Nasal cavity respiratory epithelium epithelial cell of viscerocranial mucosa (primary cell): ENCODE measurements at places on chromosomes 6 and 20. TPM values are rescaled to one million over a fixed set of nuclear protein-coding genes. Genes with fewer than 3 reads are reported as not detected.

The TSPO2 gene
- total RNA-seq, result not detected in 2 replicates

The SNRNP48 gene
- total RNA-seq, result 9.9 and 10.0 TPM in 2 replicates

The RIMS1 gene
- total RNA-seq, result 0.21 TPM in 1 of 2 replicates, not detected in the other

The NKX2-2 gene
- not detected in 2 replicates for total RNA-seq

The ALDH8A1 gene
- total RNA-seq, result 0.34 and 0.36 TPM in 2 replicates

The STK4 gene
- total RNA-seq, result 43.4 and 48.1 TPM in 2 replicates

The CST7 gene
- not detected in 2 replicates for total RNA-seq

The THBS2 gene
- total RNA-seq, result 0.50 and 28.4 TPM in 2 replicates

The ARMC12 gene
- total RNA-seq, result 0.57 and 1.0 TPM in 2 replicates

The RUNX2 gene
- 0.34 and 5.2 TPM in 2 replicates for total RNA-seq

The FAM83B gene
- total RNA-seq, result 82.4 and 98.1 TPM in 2 replicates

The MACROD2 gene
- 1.4 and 4.3 TPM in 2 replicates for total RNA-seq

The SOX18 gene
- total RNA-seq, result not detected in 2 replicates

The GFRA4 gene
- total RNA-seq, result not detected in 2 replicates

The CAGE1 gene
- total RNA-seq, result under 0.01 and 0.07 TPM in 2 replicates

The HCRTR2 gene
- total RNA-seq, result not detected in 2 replicates

The TGM3 gene
- 16.7 TPM in 1 of 2 replicates, not detected in the other for total RNA-seq

The SSTR4 gene
- not detected in 2 replicates for total RNA-seq

The AKAP12 gene
- 2.1 and 13.6 TPM in 2 replicates for total RNA-seq

The HLA-DOB gene
- 1.0 and 1.1 TPM in 2 replicates for total RNA-seq

The PCK1 gene
- not detected in 2 replicates for total RNA-seq

The MOG gene
- total RNA-seq, result not detected in 2 replicates

The PRR18 gene
- under 0.01 TPM in 2 replicates for total RNA-seq

The GATA5 gene
- total RNA-seq, result not detected in 2 replicates

The SLC12A5 gene
- 0.07 TPM in 1 of 2 replicates, not detected in the other for total RNA-seq

The TCF21 gene
- not detected in 2 replicates for total RNA-seq

The FRK gene
- 1.0 and 7.9 TPM in 2 replicates for total RNA-seq

The SLC35D3 gene
- total RNA-seq, result not detected in 2 replicates

The IRAK1BP1 gene
- total RNA-seq, result 2.1 and 5.6 TPM in 2 replicates

The IL17F gene
- total RNA-seq, result not detected in 2 replicates

The GABRR2 gene
- total RNA-seq, result under 0.01 and 0.14 TPM in 2 replicates

The ANGPT4 gene
- total RNA-seq, result not detected in 2 replicates

The TSBP1 gene
- not detected in 2 replicates for total RNA-seq

The MYCT1 gene
- under 0.01 and 0.07 TPM in 2 replicates for total RNA-seq

The SPATA25 gene
- total RNA-seq, result 0.34 and 1.00 TPM in 2 replicates

The ETV7 gene
- total RNA-seq, result under 0.01 and 0.36 TPM in 2 replicates

The PLCB1 gene
- total RNA-seq, result 0.34 and 1.4 TPM in 2 replicates

The PKIB gene
- total RNA-seq, result 2.4 and 3.3 TPM in 2 replicates

The POM121L2 gene
- under 0.01 TPM in 1 of 2 replicates, not detected in the other for total RNA-seq

The DDX43 gene
- total RNA-seq, result 0.34 and 1.00 TPM in 2 replicates

The MOCS3 gene
- 9.9 and 11.2 TPM in 2 replicates for total RNA-seq

The GGTLC1 gene
- total RNA-seq, result not detected in 2 replicates

The TGM2 gene
- 0.68 and 24.8 TPM in 2 replicates for total RNA-seq

The COL21A1 gene
- total RNA-seq, result 9.8 and 9.9 TPM in 2 replicates

The KCNK16 gene
- not detected in 2 replicates for total RNA-seq

The SLC22A2 gene
- not detected in 2 replicates for total RNA-seq

The PLN gene
- total RNA-seq, result not detected in 2 replicates
